ENCODE measurements at places on chromosomes 7 and 10.
A peak's percentile ranks its signal among the peaks of the same experiment; 100 is the strongest.

DNA sequence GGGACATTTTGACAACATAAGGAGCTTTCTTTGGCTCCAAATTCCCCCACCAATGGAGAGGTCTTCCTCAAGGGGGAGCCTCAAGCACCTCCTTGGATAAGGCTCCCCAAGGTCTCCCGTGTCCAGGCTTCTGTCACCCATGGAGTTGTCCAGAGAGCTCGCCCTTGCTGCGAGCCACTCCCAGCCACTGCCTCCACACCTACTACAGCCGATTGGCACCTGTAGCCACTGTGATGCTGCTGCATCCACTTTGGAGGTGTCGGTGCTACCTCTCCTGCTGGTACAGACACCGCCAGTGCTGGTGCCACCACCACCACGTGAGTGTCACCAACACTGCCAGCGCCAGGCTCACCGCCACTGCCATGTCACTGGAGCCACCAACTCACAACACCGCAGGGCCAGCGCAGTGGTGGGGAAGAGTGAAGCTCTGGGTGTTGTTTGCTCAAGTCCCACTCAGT, 22.1 kb upstream of the ENO4 start:
- H3K4me3 ChIP-seq: no peak overlapping the region
- no peaks in the 10 kb centered on the region for H3K4me1 ChIP-seq
- DNase-seq: no peak
- no peaks in the 10 kb centered on the region for H3K27me3 ChIP-seq
- H3K27ac ChIP-seq: no peak overlapping the region

DNA sequence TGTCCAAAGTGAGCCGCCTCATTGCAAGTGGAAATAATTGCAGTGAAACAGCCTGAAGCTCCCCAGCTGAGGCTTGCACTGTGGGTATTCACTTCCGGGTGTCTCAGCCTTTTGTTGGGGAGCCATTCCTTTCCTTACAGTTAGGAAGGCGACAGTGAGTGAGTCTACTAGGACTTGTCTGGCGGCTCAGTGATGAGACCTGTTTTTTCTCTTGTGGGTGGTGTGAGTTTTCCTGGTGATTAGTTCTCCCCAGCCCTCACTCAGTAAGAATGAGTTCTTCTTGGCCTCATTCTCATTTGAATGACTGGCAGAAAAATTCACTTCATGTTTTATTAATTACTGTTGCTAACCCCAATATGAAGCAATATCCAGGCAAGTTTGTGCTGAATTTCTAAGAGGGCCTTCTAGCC, 2.6 kb downstream of the PGAM1 start:
- DNase-seq: no peak
- H3K36me3 ChIP-seq: peaks cover 64% of the 10 kb centered on the region
- peaks cover 32% of the 10 kb centered on the region for H3K4me1 ChIP-seq
- no peak overlapping the region for H3K4me3 ChIP-seq
- H3K27ac ChIP-seq: peak overlapping the region; percentile 44

GRCh38 chr10:128345353-128345752, 219.1 kb upstream of the MKI67 start:
- DNase-seq: no peak
- no peak overlapping the region for H3K27ac ChIP-seq
- no peak overlapping the region for H3K4me3 ChIP-seq
- H3K36me3 ChIP-seq: no peaks in the 10 kb centered on the region

DNA sequence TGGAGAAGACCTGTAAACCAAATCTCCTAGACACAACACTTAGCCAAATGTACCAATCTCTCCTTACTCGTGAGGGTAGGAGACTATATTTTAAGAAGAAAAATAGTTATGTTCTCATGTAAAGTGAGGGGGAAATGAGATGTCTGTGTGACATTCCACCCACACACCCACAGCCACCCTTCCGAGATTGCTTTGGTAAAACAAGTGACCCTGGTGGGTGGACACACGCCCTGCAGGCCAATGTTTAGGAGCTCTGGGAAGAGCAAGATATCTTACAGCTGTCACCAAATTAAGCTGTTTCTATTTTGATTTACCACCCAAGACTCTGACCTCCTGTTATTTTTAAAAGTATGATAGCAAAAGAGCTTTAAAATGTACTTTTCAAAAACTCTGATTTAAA, 147.2 kb upstream of the PFKP start:
- peak overlapping the region; percentile 70 for H3K27ac ChIP-seq
- H3K4me3 ChIP-seq: no peak overlapping the region
- no peak for DNase-seq
- peaks cover 63% of the 10 kb centered on the region for H3K4me1 ChIP-seq
- H3K27me3 ChIP-seq: no peaks in the 10 kb centered on the region

GRCh38 chr7:115825456-115826115, 205.0 kb downstream of the TFEC start:
- no peak for DNase-seq
- no peak overlapping the region for H3K4me3 ChIP-seq
- H3K36me3 ChIP-seq: no peaks in the 10 kb centered on the region

DNA sequence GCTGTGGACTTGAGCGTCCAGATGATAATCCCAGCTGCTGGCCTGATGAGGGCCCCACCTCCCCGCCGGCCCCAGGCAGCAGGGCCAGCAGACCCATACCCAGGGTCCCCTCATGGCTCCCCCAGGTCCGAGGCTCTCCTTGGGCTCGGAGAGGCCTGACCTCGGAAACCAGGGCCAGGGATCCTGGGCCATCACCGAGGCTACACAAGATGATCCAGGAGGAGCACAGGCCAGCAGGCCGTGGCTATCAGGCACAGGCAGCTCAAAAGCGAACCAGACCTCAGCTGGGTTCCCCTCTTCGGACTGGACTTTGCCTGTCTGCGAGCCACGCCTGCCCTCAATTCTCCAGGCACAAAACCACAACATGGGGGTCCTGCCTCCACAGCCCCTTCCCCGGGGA, 17.4 kb downstream of the PDGFA start:
- no peaks in the 10 kb centered on the region for H3K27me3 ChIP-seq
- H3K27ac ChIP-seq: no peak overlapping the region
- H3K4me3 ChIP-seq: no peak overlapping the region
- H3K36me3 ChIP-seq: peaks cover 89% of the 10 kb centered on the region
- no peak for DNase-seq

GRCh38 chr10:129859536-129859935, 104.5 kb downstream of the EBF3 start:
- no peak overlapping the region for H3K27ac ChIP-seq
- H3K4me3 ChIP-seq: no peak overlapping the region
- H3K27me3 ChIP-seq: no peaks in the 10 kb centered on the region
- no peaks in the 10 kb centered on the region for H3K4me1 ChIP-seq
- DNase-seq: no peak

GRCh38 chr10:3192856-3193635, 20.5 kb upstream of the PITRM1 start:
- H3K27me3 ChIP-seq: peaks cover 16% of the 10 kb centered on the region
- DNase-seq: peak; percentile 59
- no peaks in the 10 kb centered on the region for H3K36me3 ChIP-seq
- H3K4me3 ChIP-seq: no peak overlapping the region
- peaks cover 13% of the 10 kb centered on the region for H3K4me1 ChIP-seq
- no peak overlapping the region for H3K27ac ChIP-seq

- peaks cover 9% of the 10 kb centered on the region for H3K36me3 ChIP-seq
- H3K27ac ChIP-seq: no peak overlapping the region
- no peak for DNase-seq
- H3K4me3 ChIP-seq: no peak overlapping the region
Measured at GRCh38 chr10:32349968-32350738, 3.2 kb upstream of the EPC1 start.

DNA sequence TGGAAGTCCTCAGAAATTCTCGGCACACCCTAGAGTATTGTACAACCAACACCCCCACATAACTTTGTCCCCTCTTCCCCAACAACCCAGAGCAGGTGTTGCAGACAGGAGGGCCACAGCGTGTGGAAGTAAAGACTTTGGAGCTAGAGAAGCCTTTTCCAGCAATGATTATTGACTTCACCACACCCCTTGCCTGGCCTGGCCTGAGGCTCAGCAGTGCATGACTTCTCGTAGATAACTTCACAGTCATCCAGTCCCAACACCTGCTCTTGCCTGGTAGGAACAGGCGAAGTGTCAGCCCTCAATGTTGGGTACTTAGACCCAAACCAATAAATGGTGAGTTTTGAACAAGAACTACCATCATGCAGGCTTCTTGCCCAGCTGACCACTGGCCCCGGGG, 36.7 kb downstream of the GOT1 start:
- peaks cover 22% of the 10 kb centered on the region for H3K36me3 ChIP-seq
- no peak overlapping the region for H3K4me3 ChIP-seq
- no peak for DNase-seq
- H3K4me1 ChIP-seq: peaks cover 4% of the 10 kb centered on the region

DNA sequence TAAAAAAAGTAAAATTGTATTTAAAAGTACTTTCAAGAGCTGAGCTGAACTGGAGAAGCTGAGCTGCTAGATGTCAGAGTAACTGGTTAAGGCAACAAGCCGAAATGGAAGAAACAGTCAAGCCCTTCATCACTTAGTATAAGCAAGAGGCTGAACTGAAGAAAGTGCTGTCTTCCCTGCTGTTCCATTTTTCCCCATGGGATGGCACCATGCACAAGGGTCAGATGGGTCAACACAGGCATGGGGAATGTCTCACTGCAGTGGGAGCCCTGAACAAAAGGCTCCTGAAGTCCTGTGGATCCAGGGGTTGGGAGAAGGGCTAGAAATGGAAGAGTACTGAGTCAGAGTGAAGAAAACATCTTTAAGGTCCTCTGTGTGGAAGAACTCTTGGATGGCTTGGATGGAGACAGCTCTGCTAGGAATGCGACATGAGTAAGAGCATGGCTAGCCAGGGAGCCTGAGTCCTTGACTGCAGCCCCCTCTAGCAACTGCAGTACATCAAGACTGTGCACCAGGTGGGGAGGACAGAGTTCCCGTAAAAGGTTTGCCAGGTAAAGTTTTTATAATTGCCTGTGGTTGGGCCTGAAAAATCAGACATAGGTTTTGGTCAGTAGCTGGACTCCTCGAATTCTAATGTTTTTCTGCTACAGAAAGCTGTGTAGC, 348.3 kb downstream of the GPR158 start:
- H3K27ac ChIP-seq: no peak overlapping the region
- no peaks in the 10 kb centered on the region for H3K27me3 ChIP-seq
- DNase-seq: no peak
- no peaks in the 10 kb centered on the region for H3K4me1 ChIP-seq
- no peaks in the 10 kb centered on the region for H3K36me3 ChIP-seq

DNA sequence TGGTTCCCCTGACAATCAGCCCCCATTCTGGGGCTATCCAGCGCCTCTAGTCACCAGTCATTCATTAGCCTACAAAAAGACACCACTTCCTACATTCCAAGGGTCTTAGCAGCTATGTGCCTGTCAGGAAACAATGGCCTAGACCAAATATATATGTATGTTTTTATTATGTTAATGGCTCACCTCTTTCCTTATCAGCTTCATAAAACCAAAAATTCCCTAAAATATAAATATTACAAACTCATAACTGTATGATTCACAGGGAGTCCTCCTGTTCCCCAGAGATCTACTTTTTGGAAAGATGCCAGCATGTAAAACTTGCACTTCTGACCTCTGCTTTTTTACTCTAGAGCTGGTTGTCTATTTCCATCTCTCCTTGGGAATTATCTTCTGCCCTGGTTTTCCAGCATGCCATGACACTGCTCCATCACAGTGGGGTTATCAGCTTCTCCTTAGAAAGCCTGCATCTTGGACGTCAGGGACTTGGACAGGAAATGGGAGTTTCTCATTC, 79.2 kb downstream of the ABCA13 start:
- H3K27ac ChIP-seq: no peak overlapping the region
- H3K36me3 ChIP-seq: no peaks in the 10 kb centered on the region
- DNase-seq: no peak
- H3K4me1 ChIP-seq: no peaks in the 10 kb centered on the region
- no peaks in the 10 kb centered on the region for H3K27me3 ChIP-seq

GRCh38 chr10:46514431-46514861, 42.0 kb downstream of the GPRIN2 start:
- H3K4me1 ChIP-seq: no peaks in the 10 kb centered on the region
- H3K4me3 ChIP-seq: no peak overlapping the region
- DNase-seq: no peak
- no peak overlapping the region for H3K27ac ChIP-seq
- H3K27me3 ChIP-seq: peaks cover 3% of the 10 kb centered on the region
- no peaks in the 10 kb centered on the region for H3K36me3 ChIP-seq

DNA sequence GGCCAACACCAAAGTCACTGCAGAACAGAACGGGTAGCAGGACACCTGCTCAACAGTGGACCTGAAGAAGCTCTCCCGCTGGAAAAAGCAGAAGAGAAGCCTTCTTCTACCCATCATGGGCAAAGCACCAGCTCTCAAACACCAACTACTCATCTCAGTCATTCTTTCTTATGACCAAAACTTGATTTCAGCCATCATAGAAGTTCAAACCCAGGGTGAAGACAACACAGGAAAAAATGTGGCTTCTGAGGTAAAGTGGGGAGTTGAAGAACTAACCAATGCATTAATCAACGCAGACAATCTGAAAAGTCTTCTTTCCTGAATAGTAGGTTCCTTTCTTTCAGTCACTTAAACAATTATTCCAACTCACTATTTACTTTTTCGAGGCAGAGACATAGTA, 83.3 kb downstream of the ELMO1 start:
- H3K36me3 ChIP-seq: no peaks in the 10 kb centered on the region
- H3K4me1 ChIP-seq: no peaks in the 10 kb centered on the region
- DNase-seq: no peak
- H3K27me3 ChIP-seq: peaks cover 11% of the 10 kb centered on the region
- H3K4me3 ChIP-seq: no peak overlapping the region

DNA sequence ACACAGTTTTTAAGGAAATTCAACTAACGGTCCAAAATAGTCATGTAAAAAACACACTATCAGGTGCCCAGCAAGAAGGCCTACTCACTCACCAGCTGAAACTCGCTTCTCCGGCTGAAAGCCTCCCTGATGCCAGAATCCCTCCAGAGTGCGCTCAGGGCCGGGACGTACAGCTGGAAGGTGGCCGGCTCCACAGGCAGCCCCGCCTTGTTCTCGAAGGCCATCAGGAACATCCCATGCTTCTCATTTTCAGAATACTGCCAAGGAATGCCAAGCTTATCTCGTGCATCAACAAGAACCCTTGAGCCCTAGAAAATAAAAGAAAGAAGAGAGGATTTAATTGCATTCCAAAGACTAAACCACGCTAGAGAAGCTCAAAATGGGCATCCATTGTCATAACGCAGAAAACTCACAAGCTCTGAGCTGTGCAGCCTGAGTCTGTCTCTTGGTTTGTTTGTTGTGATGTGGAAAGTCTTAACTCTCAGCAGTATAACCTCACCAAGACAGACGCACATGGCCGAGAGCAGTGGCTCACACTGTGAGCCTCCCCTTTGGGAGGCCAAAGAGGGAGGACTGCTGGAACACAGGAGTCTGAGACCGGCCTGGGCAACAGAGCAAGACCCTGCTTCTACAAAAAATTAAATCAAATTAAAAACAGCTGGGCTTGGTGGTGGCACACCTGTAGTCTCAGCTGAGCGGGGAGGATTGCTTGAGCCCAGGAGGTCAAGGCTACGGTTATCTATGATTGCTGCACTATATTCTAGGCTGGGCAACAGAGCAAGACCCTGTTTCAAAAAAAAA, 49.1 kb downstream of the GNA12 start:
- no peak overlapping the region for H3K4me3 ChIP-seq
- H3K27ac ChIP-seq: no peak overlapping the region
- H3K4me1 ChIP-seq: peaks cover 4% of the 10 kb centered on the region
- peaks cover 44% of the 10 kb centered on the region for H3K36me3 ChIP-seq

- no peaks in the 10 kb centered on the region for H3K36me3 ChIP-seq
- H3K4me3 ChIP-seq: no peak overlapping the region
- peak; percentile 89 for DNase-seq
- H3K27me3 ChIP-seq: no peaks in the 10 kb centered on the region
Measured at GRCh38 chr10:11757821-11758463, 15.8 kb downstream of the ECHDC3 start.

- H3K27me3 ChIP-seq: no peaks in the 10 kb centered on the region
- no peak overlapping the region for H3K4me3 ChIP-seq
- no peak for DNase-seq
- H3K4me1 ChIP-seq: peaks cover 3% of the 10 kb centered on the region
- H3K27ac ChIP-seq: no peak overlapping the region
Measured at GRCh38 chr10:46291817-46292572, 5.2 kb downstream of the ANTXRL start.
